Stimulated activated naive CD8-positive, alpha-beta T cell treated with anti-CD3 and anti-CD28 coated beads, Interleukin-15, amount 100 ng/mL, for 72 hours (primary cell): ENCODE measurements at places on chromosomes 4 and X.

DNA sequence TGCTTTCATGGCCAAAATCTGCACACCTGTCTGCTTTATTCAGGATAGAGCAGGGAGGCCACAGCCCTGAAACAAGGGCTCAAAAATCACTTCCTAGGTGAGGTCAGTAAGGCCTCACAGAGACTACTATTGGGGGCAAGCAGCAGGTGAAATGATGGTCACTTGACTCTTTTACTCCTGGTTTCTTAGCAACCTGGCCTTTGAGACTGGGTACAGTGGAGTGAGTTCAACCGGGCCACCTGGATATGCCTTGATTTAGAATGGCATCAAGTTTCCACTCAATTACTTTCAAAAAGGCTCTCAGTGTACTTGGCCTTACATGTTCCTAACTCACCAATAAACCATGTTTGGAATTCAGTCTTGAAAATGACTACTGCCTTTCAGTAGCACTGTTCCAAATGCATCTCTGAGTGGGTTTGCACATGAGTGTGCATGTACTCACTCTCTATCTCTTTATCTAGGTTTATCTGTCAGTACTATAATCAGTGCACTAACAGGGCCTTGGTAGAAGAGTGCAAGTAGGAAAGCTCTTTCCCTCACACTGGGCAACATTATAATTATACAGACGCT is 388.2 kb downstream of the OPHN1 start:
- DNase-seq: no peak

DNA sequence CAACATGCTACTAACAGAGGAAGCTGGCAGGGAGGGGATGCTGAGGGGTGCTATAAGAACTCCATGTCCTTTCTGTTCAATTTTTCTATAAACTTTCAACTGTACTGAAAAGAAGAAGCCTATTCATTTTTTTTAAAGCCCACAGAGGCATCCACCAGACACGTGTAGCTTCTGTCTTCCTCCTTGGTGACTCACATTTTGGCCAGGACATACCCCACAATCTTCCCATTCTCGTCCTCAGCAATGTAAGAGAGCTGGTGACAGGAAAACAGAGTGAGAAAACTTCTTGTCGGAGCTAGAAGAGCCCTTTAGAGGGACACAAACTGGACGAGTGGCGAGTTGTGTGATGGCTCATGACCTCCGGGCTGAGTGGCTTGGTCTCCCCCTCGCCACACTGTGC is 1.1 kb downstream of the NAA10 start:
- DNase-seq: no peak

DNA sequence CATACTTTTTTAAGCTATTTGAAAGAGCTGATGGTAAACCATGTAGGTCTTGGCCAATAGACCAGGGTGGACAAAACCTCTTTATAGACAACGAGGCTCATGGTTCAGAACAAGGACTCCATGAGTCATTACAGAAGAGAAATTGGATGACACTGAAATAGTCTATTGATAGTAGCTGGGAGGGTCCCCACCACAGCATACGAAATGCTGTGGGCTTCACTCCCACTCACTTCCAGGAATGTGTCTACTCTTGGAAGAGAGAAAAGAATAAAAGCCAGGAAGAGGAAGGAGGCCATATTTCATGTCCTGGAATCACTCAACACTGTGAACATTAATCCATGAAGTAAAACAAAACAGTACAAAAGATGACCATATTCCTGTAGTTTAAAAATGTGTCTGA is 82.3 kb upstream of the MXRA5 start:
- DNase-seq: no peak

DNA sequence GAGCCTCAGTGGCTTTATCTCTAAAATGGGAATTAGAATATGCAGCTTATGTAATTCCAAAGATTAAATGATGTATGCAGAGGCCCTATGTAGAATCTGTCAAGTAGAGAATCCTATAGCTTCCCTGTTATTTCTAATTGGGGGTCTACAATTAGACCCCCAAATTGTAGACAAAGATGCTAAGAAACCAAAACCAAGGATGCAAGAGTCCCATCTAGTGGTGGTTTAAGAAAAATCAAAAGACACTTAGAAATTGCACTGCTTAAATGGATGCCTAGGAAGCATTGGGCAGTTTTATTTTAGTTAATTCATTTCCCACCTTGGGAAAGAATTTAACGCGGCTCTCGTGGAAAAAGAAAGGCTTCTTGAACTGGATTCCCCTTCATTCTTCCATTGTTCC is 115.2 kb downstream of the GABRA2 start:
- no peak for DNase-seq

DNA sequence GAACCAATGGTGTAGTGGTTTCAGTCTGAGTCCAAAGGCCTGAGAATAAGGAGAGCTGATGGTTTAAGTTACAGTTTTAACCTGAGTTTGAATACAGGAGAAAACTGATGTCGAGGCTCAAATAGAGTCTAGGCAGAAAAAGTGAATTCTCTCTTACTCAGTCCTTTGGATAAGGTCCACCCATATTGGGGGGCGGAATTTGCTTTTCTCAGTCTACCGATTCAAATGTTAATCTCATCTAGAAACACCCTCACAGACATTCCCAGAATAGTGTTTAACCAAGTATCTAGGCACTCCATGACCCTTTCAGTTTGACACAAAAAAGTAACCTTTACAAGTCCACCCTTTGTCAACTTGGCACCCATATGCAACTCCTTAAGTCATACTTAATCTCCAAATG is 216.0 kb downstream of the GRID2 start:
- no peak for DNase-seq

GRCh38 chr4:151409470-151410313 is 716 bp downstream of the FHIP1A start:
- no peak for DNase-seq
